ENCODE measurements at places on chromosomes 5 and 9.
A peak's percentile ranks its signal among the peaks of the same experiment; 100 is the strongest.

DNA sequence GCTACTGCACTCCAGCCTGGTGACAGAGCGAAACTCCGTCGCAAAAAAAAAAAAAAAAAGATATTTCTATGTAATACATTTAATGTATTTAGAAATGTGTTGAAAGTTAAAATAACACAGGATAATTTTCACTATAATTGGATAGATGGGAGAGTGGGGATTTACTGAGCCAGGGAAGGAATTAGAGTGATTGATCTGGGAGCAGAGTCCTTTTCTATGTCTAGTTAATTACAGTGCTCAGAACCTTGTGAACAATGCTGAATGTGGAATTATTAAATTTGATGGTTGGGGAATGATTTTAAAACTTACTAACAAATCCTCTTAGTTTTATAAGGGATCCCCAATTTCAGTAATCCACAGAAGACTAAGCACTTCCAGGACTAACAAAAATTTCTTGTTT, 239.7 kb downstream of the CSNK1G3 start:
- DNase-seq, result no peak

DNA sequence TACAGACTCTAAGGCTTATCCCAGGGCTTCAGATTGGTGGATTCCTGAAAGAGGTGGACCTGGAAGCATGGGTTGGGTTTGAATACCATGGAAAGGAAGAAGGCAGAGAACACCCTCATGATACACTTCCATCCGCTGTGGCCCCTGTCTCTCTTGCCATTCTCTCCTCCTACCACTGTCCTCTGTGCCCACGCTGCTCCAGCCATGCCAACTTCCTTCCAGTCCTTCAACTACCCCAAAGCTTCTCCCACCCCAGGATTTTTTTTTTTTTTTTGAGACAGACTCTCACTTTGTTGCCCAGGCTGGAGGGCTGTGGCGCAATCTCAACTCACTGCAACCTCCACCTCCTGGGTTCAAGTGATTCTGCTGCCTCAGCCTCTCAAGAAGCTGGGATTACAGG, 1.7 kb upstream of the SPARC start:
- DNase-seq, result no peak

GRCh38 chr5:178479261-178479660, 110.9 kb downstream of the COL23A1 start:
- DNase-seq, result no peak

DNA sequence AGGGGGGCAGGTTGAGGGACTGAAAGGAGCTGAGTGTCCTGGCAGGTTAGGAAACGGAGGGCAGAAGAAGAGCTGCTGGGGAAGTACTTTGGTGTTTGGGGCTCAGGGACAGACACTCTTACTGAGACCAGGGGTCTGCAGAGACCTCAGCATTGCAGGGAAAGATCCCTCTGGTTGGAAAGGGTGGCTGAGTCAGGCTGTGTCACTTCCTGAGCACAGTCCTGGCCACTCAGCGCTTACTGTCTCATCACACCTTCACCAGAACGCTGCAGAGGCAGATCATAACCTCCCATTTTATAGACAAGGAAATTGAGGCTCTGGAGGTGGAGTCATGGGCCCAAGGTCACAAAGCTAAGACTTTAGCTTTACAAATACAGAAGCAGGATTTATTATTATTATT, 54.3 kb downstream of the LMX1B start:
- no peak for DNase-seq

GRCh38 chr5:107576736-107577393, 93.9 kb downstream of the EFNA5 start:
- DNase-seq, result peak; percentile 24

GRCh38 chr5:78845470-78845869, 139.6 kb downstream of the ARSB start:
- DNase-seq, result no peak

DNA sequence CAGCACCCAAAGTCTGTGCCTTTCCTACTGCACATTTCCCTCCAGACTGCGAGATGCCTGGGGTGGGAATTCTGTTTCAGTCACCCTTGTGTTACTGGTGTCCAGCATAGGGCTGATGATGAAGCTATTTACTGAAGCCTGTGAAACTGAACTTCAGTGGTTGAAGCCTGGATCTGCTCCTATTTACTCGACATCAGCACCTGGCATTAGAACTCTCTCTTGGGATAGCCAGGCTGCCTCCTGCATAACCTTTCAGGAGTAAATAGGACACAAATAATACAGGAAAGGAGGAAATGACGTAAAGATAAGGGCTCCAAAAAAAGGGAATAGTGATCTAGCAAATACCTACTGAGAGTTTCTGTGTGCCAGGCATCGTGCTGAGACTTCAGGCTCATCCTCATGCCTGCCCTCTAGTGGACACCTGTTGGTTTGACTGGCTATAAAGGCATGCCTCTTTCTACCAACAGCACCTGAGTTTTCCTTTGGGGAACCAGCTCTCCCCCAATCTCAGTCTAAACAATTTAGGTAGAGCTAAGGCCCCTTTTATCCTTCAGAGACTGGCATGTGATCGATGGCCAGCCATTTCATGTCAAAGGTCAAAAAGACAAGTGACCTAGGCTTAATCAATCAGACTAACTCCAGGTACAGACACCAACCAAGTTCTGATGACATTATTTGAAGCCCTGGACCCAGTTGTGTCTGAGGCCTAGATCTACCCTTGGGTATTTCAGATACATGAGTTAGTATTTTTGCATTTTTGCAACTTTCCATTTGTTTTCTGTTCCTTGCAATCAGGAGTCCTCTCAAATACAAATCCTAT, 192.1 kb upstream of the TRIM32 start:
- DNase-seq, result peak; percentile 1

GRCh38 chr9:135513351-135513846, 7.8 kb upstream of the LCN1 start:
- no peak for DNase-seq

GRCh38 chr5:163755505-163755904, 250.1 kb downstream of the MAT2B start:
- DNase-seq, result no peak

- no peak for DNase-seq
These were observed 26.5 kb upstream of the ADRB2 start for GRCh38 chr5:148799737-148800527.

DNA sequence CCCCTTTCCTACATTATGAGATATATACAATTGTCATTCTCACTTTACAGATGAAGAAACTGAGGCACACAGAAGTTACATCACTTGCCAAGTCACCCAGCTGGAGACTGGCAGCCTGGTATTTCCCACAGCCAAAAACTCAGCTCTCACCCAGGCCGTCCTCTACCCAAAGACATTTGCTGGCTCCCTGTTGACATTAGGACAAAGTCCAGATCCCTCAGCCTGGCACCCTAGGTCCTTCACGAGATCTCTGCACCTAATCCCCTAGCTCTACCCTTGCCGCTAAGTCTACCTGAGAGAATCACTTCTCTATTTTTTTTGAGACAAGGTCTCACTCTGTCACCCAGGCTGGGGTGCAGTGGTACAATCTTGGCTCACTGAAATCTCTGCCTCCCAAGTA, 26.8 kb upstream of the LHX2 start:
- no peak for DNase-seq

DNA sequence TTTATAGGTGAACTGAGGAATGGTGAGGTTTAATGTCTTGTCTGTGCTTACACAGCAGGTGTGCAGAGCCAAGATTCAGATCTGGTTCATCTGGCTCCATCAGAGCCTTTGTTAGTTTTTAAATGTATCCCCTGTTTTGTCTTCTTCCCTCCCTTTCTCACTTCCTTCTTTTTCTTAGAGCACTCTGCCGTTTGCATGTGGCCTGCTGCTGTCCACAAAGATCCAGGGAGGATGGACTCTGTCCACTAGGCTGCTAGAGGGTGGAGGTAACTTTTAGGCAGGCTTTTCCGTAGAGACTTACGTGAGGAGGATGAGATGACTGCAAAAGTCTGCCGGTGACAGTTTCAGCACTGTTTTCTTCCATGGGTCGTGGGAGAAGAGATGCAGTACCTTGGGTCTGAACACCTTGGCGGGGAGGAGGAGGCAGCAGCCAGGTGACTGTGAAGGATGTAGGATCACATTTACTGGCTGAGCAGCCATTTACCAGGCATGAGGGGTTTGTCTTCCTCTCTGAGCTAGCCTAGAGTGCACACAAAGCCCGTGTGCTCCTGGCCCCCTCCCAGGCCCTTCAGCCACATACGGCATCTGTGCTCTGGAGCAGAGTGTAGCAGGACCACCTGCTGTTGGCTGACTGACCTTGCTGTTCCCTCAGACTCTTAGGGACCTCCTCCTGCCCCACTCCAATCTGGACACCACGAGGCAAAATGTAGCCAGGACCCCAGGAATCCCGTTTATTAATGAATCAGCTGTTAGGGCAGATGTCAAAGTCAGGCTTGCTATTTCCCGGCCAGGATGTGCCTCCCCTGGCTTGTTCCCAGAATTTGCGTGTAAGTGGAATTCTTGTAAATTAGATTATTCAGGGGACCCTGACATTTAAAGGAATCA, 1.8 kb downstream of the NTMT1 start:
- no peak for DNase-seq

DNA sequence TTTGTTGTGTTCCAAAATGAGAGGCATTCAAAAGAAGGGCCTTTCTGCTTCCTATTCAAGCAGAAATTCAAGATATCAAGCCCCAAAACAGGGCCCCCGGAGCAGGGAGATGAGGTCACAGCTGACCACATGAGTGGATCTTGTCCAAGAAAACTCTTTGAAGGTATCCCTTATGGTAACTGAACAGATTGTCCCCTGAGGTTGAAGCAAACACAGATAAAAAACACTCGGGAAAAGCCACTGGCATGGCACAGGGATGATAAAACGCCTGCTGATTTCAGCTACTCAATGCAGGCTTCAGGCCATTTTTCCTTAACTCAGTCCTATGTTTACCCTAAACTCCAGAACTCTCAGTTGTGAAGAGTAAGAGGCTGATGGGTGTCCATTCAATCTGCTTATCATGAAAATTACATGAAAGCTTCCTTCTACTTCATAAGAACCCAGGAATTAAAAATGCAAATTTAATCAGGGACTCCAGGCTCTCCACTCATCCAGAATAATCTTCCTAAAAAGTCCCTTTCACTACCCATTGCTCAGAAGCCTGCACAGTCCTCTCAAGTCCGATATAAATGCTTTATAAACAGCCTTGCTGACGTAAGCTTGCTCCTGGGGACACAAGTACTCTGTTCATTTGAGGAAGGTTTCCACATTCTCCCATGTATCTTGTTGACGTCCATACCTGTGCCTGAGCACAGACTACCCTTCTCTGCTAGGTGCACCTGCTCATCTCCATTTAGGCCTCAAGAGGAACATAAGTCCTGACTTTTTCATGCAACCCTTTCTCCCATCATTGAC, 35.9 kb upstream of the SLC1A3 start:
- no peak for DNase-seq

DNA sequence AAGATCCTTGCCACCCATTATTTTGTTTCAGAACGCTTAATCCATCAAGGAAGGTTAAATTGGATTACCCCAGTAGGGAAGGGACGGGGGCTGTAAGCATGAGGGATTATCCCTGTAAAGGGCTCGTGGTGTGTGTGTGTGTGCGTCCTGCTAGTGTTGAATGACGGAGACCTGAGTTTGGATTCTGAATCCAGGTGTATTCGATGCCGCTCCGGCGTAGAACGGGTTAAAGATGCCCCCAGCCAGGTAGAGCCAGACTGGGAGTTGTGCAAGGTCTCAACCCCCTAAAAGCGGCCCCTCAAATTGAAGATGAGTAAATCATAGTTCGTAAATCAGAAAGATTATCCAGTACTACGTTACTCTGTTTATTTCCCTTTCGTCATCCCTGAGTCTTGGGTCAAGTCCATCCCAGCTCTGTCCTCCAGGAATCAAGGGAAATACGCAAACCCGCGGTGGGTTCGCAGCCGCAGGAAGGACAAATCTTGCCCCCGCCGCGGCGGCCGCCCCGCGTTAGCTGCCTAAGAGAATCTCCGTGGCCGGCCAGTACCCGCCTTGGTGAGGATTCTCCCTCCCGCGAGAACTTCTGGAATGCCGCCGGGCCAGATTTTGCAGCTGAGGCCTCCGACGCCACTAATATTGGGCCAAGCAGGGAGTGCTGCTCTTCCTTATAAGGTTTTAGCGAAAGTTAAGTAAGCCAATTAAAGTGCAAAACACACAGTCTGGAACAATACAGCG, 586 bp upstream of the MTAP start:
- no peak for DNase-seq

- peak; percentile 66 for DNase-seq
These were observed 391 bp downstream of the RALGDS start for GRCh38 chr9:133120501-133121197.

DNA sequence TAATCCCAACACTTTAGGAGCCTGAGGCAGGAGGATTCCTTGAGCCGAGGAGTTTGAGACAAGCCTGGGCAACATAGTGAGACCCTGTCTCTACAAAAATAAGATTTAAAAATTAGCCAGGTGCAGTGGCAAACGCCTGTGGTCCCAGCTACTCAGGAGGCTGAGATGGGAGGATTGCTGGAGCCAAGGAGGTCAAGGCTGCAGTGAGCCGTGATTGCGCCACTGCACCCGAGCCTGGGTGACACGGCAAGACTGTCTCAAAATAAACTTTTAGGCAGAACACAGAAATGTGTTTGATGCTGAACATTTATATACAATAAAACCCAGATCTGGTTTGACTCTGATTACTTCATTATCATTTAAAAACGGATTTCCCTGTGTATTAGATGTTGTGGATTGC, 4.9 kb downstream of the ENTR1 start:
- DNase-seq, result no peak

- peak; percentile 59 for DNase-seq
These were observed 271.9 kb downstream of the NSG2 start for GRCh38 chr5:174317256-174317894.

GRCh38 chr5:6772886-6773285, 59.7 kb downstream of the TENT4A start:
- peak; percentile 75 for DNase-seq

GRCh38 chr5:134580001-134580460, 52.6 kb downstream of the SAR1B start:
- DNase-seq, result no peak

- DNase-seq, result no peak
These were observed 14.5 kb downstream of the EDIL3 start for GRCh38 chr5:84370176-84370575.

GRCh38 chr5:132026516-132027008, 15.1 kb upstream of the ACSL6 start:
- DNase-seq, result no peak

DNA sequence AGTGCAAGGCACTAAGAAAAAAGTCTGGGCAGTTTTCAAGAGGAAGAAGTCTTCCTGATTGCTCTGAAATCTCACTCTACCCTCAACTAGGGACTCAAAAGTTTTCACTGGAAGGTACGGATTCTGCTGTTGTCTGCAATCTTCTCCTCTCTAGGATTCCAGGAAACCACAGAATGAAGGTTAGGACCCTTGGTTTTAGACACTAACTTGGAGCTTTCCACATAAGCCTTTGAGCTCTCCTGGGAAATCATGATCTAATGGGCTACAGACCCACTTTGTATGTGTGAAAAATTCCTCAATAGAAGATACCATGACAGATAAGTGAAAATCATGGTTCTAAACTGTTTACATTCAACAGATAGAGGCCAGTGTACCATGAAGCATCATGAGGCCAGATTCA, 265.1 kb downstream of the PSAT1 start:
- no peak for DNase-seq

GRCh38 chr9:76500061-76500460, 41.1 kb downstream of the GCNT1 start:
- no peak for DNase-seq

Data from NCI-H1417 (cell line).